Naive thymus-derived CD8-positive, alpha-beta T cell (primary cell): ENCODE measurements at places on chromosomes 1 and 21. TPM values are rescaled to one million over a fixed set of nuclear protein-coding genes. Genes with fewer than 3 reads are reported as not detected.

DNA sequence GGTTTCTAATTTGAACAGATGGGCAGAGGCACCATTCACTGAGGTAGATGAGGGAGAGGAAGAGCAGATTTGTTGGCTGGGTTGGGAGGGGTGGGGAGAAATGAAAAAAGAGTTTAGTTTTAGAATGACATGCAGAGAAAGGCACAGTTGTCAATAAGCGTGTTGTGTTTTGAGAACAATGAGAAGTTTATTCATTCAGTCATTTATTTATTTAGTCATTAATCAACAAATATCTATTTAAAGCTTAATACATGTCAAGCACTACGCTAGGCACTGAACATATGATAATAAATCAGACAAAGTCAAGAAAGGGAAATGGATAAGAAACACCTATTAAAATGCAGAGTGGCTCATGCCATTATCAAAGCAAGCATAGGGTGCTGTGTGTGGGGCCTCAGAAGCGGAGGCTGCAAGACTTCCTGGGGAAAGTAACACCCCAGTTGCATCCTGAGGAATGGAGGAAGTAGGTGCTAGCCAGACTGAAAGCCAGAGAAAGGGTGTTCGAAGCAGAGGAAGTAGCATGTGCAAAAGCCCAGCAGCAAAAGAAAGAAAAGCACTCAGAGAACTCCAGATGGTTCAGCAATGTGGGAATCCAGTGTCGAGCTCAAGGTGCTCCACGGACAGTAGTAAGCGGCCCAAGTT, 114.1 kb downstream of the RNF220 start:
- no peak overlapping the region for H3K4me3 ChIP-seq
- no peaks in the 10 kb centered on the region for H3K36me3 ChIP-seq
- H3K27ac ChIP-seq: no peak overlapping the region
- peaks cover 4% of the 10 kb centered on the region for H3K27me3 ChIP-seq
- H3K4me1 ChIP-seq: peaks cover 6% of the 10 kb centered on the region
- DNase-seq: no peak

DNA sequence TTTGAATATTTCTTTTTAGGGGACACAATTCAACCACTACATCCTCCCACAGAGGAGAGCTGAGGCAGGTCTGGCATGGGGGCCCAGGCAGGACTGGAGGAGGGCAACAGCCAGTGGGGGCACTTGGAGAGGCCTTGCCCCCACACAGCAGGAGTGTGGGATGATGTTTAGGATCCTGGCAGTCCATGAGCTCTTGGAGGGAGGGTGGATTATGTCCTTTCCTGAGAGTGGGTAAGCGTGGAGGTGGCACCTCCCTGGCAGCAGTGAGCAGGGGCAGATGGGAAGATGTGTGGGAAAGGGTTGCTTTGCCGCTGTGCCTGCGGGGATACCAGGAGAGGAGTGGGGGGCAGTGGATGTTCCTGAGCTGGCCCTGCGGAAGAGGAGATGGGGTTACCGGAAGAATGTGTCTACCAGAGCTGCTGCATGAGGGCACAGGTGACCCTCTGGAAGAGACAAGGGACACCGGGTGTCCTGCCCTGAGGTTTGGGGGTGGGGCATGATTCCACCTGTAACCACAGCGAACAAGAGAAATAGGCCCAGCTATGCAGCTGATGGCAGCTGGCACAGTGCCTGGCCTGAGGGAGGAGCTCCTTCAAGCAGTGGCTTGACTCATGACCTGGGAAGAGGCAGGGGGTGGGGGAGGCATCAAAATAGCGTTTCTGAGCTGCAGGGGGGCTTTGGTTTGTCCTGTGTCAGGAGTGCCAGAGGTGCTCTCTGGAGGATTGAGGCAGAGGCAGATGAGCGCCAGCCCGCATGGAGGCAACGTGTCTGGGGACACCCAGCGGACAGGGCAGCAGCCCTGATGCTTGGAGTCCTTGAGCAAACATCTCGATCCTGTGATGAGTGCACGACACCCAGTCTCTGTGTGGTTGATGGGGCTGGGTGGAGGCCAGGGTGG, 123.9 kb upstream of the TMPRSS2 start:
- no peak for DNase-seq
- H3K4me3 ChIP-seq: no peak overlapping the region
- H3K27ac ChIP-seq: no peak overlapping the region
- H3K36me3 ChIP-seq: no peaks in the 10 kb centered on the region
- peaks cover 19% of the 10 kb centered on the region for H3K27me3 ChIP-seq

- no peak for DNase-seq
- peaks cover 18% of the 10 kb centered on the region for H3K36me3 ChIP-seq
- H3K27me3 ChIP-seq: peaks cover 60% of the 10 kb centered on the region
- no peak overlapping the region for H3K27ac ChIP-seq
- H3K4me1 ChIP-seq: peaks cover 4% of the 10 kb centered on the region
- H3K4me3 ChIP-seq: no peak overlapping the region
Observed at GRCh38 chr21:41727784-41728763, 38.8 kb downstream of the RIPK4 start.

Gene PAFAH2
- polyA plus RNA-seq: 16.4 TPM

Gene NEGR1
- not detected for polyA plus RNA-seq

Gene SPATA45
- polyA plus RNA-seq: not detected
